Stimulated activated CD4-positive, alpha-beta T cell treated with anti-CD3 and anti-CD28 coated beads, Interleukin-2, amount 100 ng/mL, for 24 hours (primary cell): ENCODE measurements at places on chromosomes 13 and 19.

DNA sequence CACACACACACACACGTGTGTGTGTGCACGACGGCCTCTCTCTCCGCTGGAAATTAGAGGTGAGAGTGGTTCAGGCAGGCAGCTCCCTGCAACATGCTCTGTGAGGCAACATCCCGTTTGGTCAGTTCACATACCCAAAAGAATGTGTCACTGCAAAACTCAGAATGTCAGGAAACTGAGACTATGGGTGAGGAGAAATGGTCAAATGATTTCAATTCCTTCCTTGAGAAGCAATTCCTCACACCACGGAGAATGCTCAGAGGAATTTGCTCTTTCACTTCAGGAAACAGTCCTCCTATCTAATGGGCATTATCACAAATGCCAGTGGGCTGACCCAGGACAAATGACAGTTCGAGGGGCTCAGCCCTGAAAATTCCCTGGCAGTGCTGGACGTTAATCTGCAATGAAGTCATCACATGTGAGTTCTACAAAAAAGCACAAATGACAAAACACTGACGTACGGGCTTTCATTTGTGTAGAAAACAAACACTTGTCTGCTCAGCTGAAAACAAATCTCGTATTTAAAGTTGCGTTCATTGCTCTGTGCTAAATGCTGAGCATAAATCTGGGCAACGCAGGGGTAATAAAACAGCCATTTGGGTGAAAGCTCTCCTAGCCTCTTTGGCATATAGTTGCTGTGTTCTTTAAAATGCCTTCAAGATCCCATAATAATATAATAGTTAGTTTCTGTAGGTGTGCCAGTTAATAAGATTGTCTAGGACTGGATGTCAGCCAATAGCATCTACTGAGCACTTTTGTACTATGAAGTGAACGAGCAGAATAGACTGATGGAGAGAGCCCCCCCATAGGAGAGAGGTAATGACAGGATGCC, 18.6 kb upstream of the LATS2 start:
- no peak for DNase-seq

DNA sequence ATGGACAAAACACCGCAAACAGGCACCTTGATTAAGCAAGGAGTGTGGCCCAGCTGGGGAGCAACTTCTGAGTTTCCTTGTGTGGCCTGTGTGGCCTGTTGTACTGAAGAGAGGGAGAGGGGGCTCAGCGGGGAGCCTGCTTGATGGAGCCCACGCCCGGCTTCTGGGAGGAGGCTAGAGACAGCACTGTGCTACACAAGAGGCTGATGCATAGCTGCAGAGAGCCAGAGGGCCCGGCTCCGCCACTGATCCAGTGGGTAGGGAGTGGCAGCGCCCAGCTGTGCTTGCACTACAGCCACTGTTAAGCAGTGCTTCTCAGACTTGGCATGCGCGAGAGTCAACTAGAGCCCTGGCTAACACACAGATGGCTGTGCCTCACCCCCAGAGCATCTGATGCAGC, 19.0 kb downstream of the LYL1 start:
- DNase-seq: no peak

DNA sequence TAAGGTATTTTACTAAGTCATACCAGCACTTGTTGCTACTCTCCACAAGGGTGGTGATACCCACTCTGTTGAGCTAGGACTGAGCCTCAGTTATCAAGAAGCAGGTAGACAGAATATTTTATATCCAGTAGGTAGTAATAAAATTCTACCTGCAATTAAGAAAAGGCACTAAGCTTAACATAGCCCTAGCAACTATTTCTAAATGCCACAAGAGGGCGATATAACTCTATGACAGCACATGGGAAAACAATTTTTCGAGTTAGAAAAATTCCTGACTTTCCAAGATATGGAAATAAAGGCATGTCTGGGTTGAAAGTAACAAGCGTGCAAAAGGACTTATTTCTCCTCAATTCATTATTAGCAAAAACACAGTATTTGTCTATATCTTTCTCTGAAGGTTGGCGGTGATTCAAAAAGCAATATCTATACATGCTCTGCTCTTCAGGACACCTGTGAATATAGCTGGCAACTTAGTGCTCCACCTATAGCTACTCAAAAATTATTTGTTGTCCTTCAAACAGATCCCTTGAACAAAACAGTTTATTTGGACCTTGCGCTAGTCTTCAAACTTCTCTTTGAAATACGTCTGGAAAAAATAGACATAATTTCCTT, 14.7 kb downstream of the CCDC169 start:
- DNase-seq: no peak

GRCh38 chr13:85520445-85520844, 278.8 kb downstream of the SLITRK6 start:
- no peak for DNase-seq

DNA sequence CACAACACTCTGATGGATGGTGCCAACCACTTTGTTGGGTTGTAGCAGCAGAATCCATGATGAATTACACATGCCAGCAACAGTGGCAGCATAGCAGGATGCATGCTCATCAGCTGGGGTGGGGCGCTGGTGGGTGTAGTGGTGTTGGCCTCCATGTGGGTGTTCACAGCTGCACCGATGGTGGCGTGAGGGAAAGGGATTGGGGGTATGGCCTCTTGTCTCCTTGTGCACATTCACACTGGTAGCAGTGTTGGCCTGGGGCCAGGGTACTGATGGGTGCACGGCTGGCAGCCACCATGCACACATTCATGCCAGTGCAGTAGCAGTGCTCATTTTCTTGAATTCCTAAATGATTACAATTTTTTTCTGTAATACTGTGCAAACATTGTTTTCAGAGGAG, 2748.8 kb upstream of the PCDH20 start:
- no peak for DNase-seq

- DNase-seq: no peak
Observed at GRCh38 chr13:21058361-21058760, 3.0 kb downstream of the LATS2 start.
